T-helper 1 cell (primary cell): ENCODE measurements at places on chromosomes 1 and 21.

DNA sequence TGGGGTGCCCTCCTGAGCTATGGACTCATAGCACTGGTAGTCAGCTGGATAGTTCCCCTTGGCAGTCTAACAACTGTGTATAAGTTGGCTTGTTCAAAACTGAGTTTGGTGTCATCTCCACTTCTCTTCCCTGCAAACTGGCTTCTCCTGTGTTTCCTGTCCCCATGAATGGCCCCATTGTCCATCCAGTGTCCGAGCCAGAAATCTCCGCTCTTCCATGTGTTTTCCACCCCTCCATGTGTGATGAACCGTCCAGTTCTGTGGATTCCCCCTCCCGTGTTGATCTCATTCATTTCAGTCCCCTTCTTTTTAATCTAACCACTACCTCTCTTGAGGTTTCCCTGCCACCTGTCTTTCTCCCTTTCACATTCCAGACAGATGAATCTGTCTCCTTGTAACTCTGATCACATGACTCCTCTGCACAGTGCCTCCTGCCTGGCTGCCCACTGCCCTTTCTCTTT lies 195.7 kb downstream of the ROR1 start:
- DNase-seq, result no peak

- no peak for DNase-seq
Measured at GRCh38 chr1:202848191-202848542, 37.4 kb downstream of the PCAT6 start.

DNA sequence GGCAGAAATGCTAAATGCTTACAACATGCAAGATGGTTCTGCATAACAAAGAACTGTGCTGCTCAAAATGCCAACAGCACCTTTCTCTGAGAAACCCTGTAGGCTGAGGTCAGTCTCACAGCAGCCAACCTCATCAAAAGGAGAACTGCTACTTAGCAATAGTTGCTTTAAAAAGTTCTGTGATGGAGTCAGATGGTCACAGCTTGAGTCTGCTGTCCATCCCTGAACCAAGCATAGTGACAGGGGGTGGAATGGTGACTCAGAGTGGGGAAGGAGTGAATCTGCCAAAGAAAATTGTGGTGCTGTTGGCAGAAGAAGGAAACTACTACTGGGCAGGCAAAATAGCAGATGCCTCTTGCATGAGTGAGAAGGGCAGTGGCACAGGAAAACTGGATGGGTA lies 106.0 kb upstream of the FAM78B start:
- no peak for DNase-seq

DNA sequence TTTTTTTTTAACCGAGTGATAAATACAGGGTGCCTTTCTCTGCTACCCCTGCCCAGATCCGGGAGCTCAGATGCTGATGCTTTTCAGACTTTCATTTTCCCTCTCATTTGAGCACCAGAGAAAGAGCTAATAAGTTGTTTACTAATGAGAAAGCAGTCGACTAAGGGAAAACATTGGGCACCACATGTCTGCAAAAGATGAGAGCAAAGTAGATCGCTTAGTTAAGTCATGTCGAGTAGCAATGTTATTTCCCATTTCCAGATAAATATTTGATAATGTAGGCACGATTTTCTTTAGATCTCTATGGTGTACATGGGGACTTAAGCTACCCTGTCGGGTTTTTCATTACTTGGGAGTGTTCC lies 1.2 kb downstream of the PKN2 start:
- no peak for DNase-seq

DNA sequence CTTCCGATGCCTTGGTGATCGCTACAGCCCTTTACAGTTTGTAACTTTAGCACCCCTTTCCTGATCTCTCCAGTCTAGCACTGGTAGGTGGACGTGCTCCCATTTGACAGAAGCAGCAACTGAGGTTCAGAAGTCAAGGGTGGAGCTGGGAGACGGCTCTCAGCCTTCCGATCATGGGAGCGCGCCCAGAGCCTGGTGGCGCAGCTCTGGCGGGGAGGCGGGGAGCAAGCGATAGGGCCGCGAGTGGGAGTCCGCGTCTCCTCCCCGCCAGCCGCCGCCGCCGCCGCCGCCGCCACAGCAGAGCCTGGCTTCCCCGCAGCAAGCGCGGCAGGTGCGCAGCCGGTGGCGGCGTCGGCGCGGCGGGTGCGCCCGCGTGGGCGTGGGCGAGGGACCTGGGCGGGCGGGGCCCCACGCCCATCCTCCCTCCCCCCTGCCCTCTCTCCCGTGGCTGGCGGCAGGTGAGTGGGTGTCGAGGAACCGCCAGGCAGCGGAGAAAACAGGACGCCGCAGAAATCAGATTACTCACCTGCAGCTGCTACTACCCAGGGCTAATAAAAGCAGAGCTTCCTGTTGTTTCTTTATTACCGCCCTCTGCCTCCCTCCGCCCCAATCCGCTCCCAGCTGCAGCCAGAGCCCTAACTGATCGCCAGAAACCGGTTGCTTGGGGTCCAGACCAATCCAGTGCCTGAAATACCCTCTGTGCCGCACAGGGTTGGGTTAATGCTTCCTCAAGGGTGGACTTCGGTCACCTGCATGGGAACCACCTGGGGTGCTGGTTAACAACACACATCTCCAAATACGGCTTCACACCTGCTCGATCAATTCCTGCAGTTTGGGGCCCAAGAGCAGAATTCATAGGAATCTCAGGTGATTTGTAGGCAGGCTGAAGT lies 60.2 kb upstream of the ID3 start:
- peak; percentile 89 for DNase-seq

- no peak for DNase-seq
Measured at GRCh38 chr1:119428991-119429390, 14.0 kb downstream of the HSD3B2 start.

DNA sequence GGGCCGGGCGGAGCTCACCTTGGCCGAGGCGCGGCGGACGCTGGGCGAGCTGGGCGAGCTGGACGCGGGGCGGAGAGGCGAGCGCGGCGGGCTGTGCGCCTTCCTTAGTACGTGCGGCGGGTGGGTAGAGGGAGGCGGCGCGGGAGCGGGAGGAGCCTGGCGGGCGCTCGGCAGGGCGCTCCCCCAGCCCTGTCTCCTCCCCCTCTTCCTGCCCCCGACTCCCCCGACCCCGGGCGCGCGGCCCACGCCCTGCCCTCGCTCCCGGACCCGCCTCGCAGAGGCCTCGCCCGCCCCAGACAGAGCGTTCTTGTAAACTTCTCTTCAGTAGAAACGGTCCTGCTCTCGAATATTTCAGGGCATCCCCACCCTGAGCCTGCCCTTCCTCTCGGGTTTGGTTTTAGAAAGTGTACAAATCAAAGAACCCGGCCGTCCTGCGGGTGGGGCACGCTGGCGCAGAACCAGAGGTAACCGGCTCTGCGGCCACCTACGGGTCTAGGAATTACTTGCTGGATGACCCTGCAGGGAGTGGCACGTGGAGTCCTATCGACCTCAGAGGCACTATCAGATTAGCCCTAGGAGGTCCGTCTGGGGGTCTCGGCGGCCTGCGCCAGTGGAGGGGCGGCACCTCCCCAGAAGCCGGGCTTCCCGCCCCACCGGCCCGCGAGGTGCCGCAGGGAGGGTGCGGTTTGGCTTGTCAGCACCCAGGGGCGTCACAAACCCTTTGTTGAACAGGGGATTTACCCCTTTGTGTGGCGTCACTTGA lies at the start of gene S100A10:
S100A10 (minus strand) TSS at position 126 of the 763 bp plus-strand sequence. CDS start 7,629 bp downstream, outside the sequence.
- peak; percentile 70 for DNase-seq
